T-helper 9 cell (primary cell): ENCODE measurements at places on chromosomes 1 and 21.
A peak's percentile ranks its signal among the peaks of the same experiment; 100 is the strongest.

GRCh38 chr1:115078708-115079107 is 10.6 kb downstream of the TSPAN2 start:
- DNase-seq, result no peak

DNA sequence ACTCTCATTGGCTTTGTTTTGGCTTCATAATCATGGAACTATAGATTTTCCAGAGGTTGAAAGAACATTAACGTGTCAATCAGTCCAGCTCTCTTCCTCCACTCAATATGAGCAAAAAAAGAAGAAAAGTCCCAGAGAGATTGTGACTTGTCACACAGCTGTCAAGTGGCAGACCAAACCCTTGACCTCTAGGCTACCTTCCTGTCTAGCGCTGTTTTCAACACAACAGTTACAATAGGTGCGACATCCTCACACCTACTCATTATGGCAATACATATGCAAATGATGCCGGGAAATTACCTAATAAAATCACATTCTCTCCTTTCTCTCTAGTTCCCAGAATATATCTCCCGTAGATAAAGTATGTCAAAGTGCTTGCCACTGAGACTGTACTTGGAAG is 1.1 kb downstream of the WARS2 start:
- DNase-seq, result peak; percentile 18

DNA sequence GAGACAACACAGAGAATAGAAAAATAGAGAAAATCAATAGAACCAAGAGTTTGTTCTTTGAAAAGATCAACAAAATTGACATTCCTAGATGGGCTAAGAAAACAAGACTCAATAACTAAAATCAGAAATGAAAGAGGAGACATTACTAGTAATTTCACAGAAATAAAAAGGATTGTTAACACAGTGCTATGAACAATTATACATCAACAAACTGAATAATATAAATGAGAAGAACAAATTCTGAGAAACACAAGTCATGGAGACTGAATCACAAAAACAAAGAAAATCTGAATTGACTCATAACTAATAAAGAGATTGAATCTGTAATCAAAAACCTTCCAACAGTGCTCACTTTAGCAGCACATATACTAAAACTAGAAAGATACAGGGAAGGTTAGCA is 51.6 kb upstream of the TTC39A start:
- no peak for DNase-seq

GRCh38 chr1:182493063-182493462 is 43.1 kb downstream of the RGSL1 start:
- no peak for DNase-seq

- DNase-seq, result no peak
Measured at GRCh38 chr1:19533626-19534025, 48.3 kb upstream of the CAPZB start.
